ENCODE measurements at places on chromosomes 12 and 14. TPM values are rescaled to one million over a fixed set of nuclear protein-coding genes. Genes with fewer than 3 reads are reported as not detected.

DNA sequence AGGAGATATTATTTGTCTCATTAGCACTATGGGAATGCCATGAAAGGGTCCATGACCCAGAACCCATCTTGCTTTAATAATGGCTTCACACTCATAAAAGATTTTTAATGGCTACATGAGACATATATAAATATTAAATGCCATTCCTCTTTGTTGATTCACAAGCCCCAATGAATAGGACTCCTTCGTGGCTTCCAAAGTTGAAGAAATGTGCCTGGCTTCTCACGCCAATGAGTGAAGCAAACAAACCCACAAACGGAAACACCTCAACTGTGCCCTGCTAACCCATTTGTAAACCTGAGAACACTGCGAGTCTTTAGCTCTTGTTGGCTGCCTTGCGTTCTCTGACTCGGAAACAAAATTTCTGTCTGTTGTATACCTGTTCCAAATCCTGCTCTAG lies 381.7 kb upstream of the DDHD1 start:
- no peak for DNase-seq

- DNase-seq = no peak
These were observed 414.3 kb downstream of the NAV3 start for GRCh38 chr12:78244916-78245507.

DNA sequence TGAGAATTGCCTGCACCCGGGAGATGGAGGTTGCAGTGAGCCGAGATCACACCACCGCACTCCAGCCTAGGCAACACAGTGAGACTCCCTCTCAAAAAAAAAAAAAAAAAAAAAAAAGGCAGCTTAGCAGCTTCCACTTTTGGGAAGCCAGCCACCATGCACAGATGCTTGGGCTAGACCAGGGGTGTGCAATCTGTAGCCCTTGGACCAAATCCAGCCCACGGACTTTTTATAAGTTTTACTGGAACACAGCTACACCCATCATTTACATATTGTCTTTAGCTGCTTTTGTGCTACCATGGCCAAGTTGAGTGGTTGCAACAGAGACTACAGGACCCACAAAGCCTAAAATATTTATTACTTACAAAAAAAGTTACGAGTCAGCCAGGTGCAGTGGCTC lies 6.7 kb downstream of the CIT start:
- DNase-seq = peak; percentile 27

Gene CS
- polyA plus RNA-seq = 174 TPM

GRCh38 chr14:80260645-80261044 lies 49.3 kb upstream of the DIO2 start:
- DNase-seq = peak; percentile 35

GRCh38 chr14:93980456-93981201 lies 4.3 kb upstream of the ASB2 start:
- DNase-seq = peak; percentile 80

Gene ADAMTS20
- 0.15 TPM for polyA plus RNA-seq

GRCh38 chr12:65121049-65121955 lies at the start of gene WIF1:
WIF1 (minus strand) TSS chr12:65121305; CDS start chr12:65121191, 114 bp downstream.
- DNase-seq = peak; percentile 52

Gene NKX2-1
- not detected for polyA plus RNA-seq

Data from muscle of leg (tissue), 16 donors.